Heart left ventricle (tissue), 16 donors: ENCODE measurements at places on chromosomes 5 and 9. TPM values are rescaled to one million over a fixed set of nuclear protein-coding genes. Genes with fewer than 3 reads are reported as not detected.

DNA sequence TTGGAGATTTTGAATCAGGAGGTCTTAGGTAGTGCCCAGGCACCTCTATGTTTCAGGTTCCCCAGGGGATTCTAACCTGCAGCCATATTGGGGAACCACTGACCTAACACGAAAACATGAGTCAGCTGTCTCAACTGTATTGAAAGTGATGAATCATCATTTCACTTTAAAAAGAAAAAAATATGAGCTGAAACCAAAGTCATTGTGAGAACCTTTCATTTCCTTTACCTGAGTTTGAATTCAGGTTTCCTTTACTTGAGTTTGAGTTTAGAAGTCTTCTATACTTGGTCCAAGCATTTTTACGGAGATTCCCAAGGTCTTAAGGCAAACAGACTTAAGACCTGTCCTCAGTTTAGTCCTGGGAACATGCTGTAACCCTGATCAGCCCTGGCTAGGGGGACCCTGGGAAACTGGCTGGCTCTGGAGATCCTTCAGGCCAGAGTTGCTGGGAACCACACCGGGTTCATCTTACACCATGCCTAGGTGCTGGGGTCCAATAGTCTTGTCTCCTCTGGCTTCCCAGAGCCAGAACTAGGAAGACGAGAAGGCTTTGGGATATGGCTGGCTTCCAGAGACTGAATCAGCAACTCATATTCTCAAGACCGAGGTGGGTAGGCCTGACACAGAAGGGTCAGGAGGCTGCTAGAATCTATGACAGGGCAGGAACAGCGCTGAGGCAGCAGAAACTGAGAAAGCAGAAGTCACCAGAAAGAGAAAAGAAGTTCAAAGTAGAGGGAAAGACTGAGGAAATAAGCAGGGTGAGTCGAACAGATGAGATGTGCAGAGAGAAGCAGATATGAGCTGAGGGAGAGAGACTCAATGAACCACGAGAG lies 16.4 kb upstream of the PDCD1LG2 start:
- H3K36me3 ChIP-seq, result no peaks in the 10 kb centered on the region
- no peaks in the 10 kb centered on the region for H3K27me3 ChIP-seq
- no peak overlapping the region for H3K4me3 ChIP-seq
- DNase-seq, result no peak

Gene ADRB2
- 6.7 TPM for total RNA-seq

- H3K4me3 ChIP-seq, result no peak overlapping the region
- no peaks in the 10 kb centered on the region for H3K36me3 ChIP-seq
- no peaks in the 10 kb centered on the region for H3K4me1 ChIP-seq
- H3K27ac ChIP-seq, result no peak overlapping the region
Measured at GRCh38 chr5:170623576-170624181, 119.9 kb downstream of the KCNIP1 start.

Gene PCDHGA4
- 12.3 TPM for total RNA-seq

Gene CTXN3
- total RNA-seq, result not detected

GRCh38 chr9:122058709-122059108 lies 34.4 kb downstream of the TTLL11 start:
- no peaks in the 10 kb centered on the region for H3K4me1 ChIP-seq
- H3K36me3 ChIP-seq, result no peaks in the 10 kb centered on the region
- no peak overlapping the region for H3K27ac ChIP-seq
- no peak for DNase-seq
- H3K4me3 ChIP-seq, result no peak overlapping the region

DNA sequence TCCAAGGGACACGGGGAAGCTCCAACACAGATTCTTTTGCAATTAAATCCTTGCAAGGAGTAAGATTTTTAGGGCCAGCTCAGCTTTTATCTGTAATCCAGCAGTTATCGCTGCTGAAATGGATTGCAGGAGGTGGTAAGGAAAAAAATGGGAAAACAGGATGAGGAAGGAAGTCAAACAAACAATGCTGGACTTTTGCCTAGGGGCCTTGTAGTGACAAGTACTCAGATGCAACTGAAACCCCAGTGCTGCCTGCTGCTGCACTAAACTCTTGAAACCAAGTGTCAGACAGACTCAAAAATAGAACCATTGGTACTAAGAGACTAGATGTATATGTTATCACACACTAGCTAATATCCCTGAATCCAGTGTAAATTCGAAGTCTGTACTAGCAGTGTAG lies 309.2 kb downstream of the CTNND2 start:
- H3K4me3 ChIP-seq, result no peak overlapping the region
- no peak overlapping the region for H3K27ac ChIP-seq
- no peak for DNase-seq
- H3K27me3 ChIP-seq, result no peaks in the 10 kb centered on the region
- H3K4me1 ChIP-seq, result peaks cover 7% of the 10 kb centered on the region
- no peaks in the 10 kb centered on the region for H3K36me3 ChIP-seq

DNA sequence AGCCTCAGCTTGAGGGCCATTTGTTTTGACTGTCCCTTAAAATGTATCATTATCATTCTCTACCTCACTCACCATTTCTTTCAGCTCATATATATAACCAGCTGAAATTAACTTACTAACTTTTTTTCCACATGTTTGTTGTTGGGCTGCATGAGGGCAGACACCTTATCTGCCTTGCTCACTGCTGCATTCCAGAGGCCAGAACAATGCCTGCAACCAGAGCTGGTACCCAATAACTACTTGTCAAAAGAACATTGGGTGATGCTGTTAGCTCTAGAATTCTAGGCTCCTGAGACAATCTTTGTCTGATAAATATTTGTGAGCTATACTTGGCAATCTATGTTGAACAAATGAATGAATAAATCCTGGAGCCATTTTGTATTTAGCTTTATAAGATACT lies 68.3 kb downstream of the HTR4 start:
- no peaks in the 10 kb centered on the region for H3K27me3 ChIP-seq
- no peak overlapping the region for H3K27ac ChIP-seq
- no peak for DNase-seq
- no peaks in the 10 kb centered on the region for H3K4me1 ChIP-seq

DNA sequence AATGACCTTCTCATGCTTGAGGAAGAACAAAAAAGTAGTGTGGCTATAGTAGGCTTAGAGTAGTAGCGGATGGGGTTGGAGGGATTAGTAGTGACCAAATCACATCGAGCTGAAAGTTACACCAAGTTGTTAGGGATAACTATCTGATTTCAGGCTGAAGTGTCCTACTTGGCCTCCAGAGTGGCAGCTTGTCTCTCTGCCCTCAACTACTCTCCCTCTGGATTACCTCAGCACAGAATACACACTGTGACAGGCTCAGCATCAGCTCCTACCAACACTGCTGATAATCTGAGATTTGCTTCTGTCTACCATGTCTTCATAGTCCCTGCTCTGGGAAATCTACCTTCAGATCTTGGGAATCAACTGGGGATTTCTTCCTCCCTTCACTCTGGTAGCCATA lies 714.6 kb upstream of the GRAMD2B start:
- no peaks in the 10 kb centered on the region for H3K4me1 ChIP-seq
- no peaks in the 10 kb centered on the region for H3K36me3 ChIP-seq
- no peak for DNase-seq
- no peak overlapping the region for H3K27ac ChIP-seq
- H3K4me3 ChIP-seq, result no peak overlapping the region

Gene ROPN1L
- total RNA-seq, result 0.46 TPM

- no peaks in the 10 kb centered on the region for H3K36me3 ChIP-seq
- no peak overlapping the region for H3K27ac ChIP-seq
- H3K4me1 ChIP-seq, result peaks cover 21% of the 10 kb centered on the region
- H3K4me3 ChIP-seq, result no peak overlapping the region
- H3K27me3 ChIP-seq, result no peaks in the 10 kb centered on the region
Measured at GRCh38 chr5:150659360-150660107, 1.5 kb upstream of the MYOZ3 start.

Gene DDX4
- not detected for total RNA-seq

Gene CETN3
- 9.3 TPM for total RNA-seq

Gene SOWAHA
- total RNA-seq, result not detected

DNA sequence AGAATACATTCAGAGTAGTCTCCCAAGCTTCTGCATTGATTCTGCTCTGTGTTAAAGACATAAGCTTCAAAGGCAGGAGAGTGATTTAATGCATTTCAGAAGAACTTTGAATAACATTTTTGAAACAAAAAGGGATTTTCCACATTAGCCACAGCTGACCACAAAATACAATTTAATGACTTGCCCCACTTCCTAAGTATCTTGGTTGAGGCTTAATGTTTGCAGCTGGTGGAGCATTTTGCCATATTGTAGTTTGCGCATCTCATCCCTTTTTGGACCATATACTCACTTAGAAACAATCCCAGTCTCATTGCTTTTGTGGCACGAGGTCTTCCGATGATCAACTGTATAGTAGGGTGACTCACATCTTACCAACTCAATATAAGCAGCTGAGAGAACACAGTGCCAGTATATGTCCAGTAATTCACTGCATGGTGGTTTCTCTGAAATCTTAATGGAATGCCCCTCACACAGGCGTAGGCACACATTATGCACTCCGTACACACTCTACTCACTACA lies 455.8 kb upstream of the PTGER4 start:
- no peak overlapping the region for H3K4me3 ChIP-seq
- no peaks in the 10 kb centered on the region for H3K27me3 ChIP-seq
- no peaks in the 10 kb centered on the region for H3K36me3 ChIP-seq
- no peak overlapping the region for H3K27ac ChIP-seq
- DNase-seq, result no peak

- no peak for DNase-seq
- no peak overlapping the region for H3K27ac ChIP-seq
- H3K27me3 ChIP-seq, result no peaks in the 10 kb centered on the region
- H3K4me3 ChIP-seq, result no peak overlapping the region
- peaks cover 22% of the 10 kb centered on the region for H3K36me3 ChIP-seq
Measured at GRCh38 chr5:67051164-67051563, 145.4 kb downstream of the CD180 start.

Gene SAPCD2
- 0.15 TPM for total RNA-seq

DNA sequence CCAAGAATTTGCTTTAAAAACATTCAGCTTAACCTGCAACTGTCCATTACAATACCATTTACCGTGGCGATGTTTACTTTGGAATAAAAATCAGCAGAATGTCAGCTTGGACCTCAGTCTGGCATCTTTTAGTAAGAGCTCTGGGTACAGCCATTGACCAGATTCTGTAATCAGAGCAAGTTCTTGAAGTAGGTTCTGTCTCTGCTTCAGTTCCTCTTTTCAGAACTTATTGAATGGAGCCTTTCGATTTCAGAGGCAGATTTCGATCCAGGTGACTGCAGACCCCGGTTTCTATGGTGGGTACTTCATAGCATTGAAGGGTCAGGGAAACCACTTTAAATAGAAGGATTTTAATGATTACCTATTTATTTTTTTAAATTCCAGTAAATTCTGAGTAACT lies 53.4 kb upstream of the SV2C start:
- no peak overlapping the region for H3K27ac ChIP-seq
- H3K27me3 ChIP-seq, result no peaks in the 10 kb centered on the region
- no peak for DNase-seq

DNA sequence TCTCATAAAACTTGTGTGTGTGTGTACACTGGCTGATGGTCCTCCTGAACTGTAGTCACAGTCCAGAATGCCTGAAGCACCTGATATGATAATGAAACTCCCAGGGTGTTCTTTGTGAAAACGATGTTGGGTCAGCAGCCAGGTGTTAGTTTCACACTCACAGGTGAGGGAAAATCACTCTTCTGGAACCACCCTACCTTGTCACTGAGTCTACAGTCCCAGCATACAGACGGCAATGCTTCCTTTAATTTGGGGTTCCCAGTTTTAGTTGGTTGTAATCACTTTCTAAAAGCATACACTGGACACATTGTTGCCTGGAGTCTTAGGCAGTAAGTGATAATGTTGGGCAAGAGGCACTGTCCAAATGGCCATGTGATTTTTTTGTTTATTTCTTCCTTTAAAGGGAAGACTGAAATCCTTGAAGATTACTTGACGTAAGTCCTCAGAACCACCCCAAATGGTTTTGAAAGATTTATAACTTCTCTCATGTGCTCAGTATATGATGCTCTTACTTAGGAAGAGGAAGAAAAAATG lies 18.2 kb upstream of the MGAT1 start:
- H3K36me3 ChIP-seq, result no peaks in the 10 kb centered on the region
- peak overlapping the region; percentile 81 for H3K27ac ChIP-seq
- DNase-seq, result no peak

Gene REXO4
- total RNA-seq, result 13.7 TPM

Gene ADAMTS16
- total RNA-seq, result 4.7 TPM

GRCh38 chr5:88552426-88552825 lies 283.8 kb upstream of the TMEM161B start:
- no peaks in the 10 kb centered on the region for H3K27me3 ChIP-seq
- no peak for DNase-seq
- H3K27ac ChIP-seq, result no peak overlapping the region
- H3K4me3 ChIP-seq, result no peak overlapping the region
- H3K36me3 ChIP-seq, result no peaks in the 10 kb centered on the region

Gene BAAT
- total RNA-seq, result 0.19 TPM

Gene HK3
- 2.3 TPM for total RNA-seq

GRCh38 chr9:99030092-99030511 lies 74.8 kb upstream of the TGFBR1 start:
- no peak for DNase-seq
- H3K27ac ChIP-seq, result no peak overlapping the region
- H3K4me1 ChIP-seq, result no peaks in the 10 kb centered on the region
- H3K4me3 ChIP-seq, result no peak overlapping the region

Gene IFNA21
- total RNA-seq, result not detected

- DNase-seq, result no peak
- no peaks in the 10 kb centered on the region for H3K27me3 ChIP-seq
- no peaks in the 10 kb centered on the region for H3K36me3 ChIP-seq
- no peak overlapping the region for H3K27ac ChIP-seq
- no peaks in the 10 kb centered on the region for H3K4me1 ChIP-seq
Measured at GRCh38 chr5:109161914-109162683, 247.7 kb downstream of the PJA2 start.

Gene HRCT1
- total RNA-seq, result 2.0 TPM

Gene HSPB3
- total RNA-seq, result 254 TPM

Gene FBP2
- not detected for total RNA-seq

GRCh38 chr9:4939118-4939561 lies 45.9 kb upstream of the JAK2 start:
- H3K4me1 ChIP-seq, result peaks cover 42% of the 10 kb centered on the region
- H3K27ac ChIP-seq, result no peak overlapping the region
- no peaks in the 10 kb centered on the region for H3K27me3 ChIP-seq
- no peak for DNase-seq
- no peaks in the 10 kb centered on the region for H3K36me3 ChIP-seq

- H3K36me3 ChIP-seq, result no peaks in the 10 kb centered on the region
- H3K27ac ChIP-seq, result no peak overlapping the region
- H3K4me1 ChIP-seq, result peaks cover 27% of the 10 kb centered on the region
- no peaks in the 10 kb centered on the region for H3K27me3 ChIP-seq
- no peak overlapping the region for H3K4me3 ChIP-seq
Measured at GRCh38 chr9:134670042-134670525, 28.5 kb downstream of the COL5A1 start.

Gene TMEM232
- 5.6 TPM for total RNA-seq

Gene MUSK
- total RNA-seq, result 0.77 TPM

GRCh38 chr5:131297886-131298285 lies 34.0 kb downstream of the CDC42SE2 start:
- no peaks in the 10 kb centered on the region for H3K36me3 ChIP-seq
- no peak overlapping the region for H3K4me3 ChIP-seq
- H3K27ac ChIP-seq, result no peak overlapping the region
